Hypothalamus (tissue), 51 donors: ENCODE measurements at places on chromosomes 4 and X.

DNA sequence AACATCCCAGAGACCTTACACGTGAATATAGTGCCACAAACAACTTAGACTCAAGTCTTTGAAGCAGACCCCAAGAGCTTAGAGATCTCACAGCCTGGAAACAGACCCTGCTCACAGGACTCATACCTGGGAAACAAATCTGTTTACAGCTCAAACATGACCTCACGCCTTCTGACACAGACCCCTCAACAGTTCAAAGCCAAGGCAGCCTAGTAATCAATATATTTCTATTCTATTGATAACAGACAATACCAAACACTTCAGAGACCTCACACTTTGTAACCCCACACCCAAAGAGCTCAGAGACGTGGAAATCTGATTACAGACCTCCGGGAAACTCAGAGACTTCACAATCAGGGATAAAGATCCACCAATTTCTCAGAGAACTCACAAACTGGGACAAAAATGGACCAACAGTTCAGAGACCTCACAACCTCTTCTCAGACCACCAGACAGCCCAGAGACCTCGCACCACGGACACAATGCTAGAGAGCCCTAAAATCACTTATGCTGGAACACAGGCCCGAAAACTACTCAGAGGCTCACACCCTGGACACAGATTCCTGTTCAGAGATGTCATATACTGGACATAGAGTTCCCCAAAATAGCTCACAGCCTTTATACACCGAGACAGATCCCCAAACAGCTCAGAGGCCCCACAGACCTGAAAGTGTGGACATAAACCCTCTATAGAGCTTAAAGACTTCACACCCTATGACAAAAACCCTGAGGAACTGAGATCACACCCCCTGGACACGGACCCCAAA lies 14.8 kb downstream of the SUV39H1 start:
- DNase-seq = no peak

DNA sequence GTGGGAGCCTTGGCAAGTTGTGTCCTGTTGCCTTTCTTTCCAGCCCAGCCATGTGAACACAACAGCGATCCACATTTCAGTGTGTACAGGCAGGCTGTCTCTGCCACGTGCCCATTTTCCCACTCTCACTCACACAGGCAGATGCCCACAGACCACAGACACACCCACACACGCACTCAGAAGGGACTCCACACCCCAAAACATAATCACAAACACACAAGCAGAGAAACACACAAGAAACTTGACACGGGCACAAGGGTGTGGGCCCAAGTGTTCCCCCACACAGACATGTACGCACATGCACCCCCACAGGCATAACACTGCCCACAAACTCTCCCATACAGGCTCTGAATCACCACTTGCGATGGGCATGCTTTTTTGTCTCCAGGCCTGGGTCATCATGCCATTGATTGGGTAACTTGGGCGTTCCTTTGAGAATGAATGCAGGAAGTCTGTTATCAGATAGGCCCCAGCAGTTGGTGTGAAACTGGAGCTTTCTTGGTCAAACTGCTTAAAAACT lies 84.3 kb downstream of the NBDY start:
- no peak for DNase-seq

GRCh38 chrX:41887691-41888090 lies 35.7 kb downstream of the CASK start:
- DNase-seq = no peak

DNA sequence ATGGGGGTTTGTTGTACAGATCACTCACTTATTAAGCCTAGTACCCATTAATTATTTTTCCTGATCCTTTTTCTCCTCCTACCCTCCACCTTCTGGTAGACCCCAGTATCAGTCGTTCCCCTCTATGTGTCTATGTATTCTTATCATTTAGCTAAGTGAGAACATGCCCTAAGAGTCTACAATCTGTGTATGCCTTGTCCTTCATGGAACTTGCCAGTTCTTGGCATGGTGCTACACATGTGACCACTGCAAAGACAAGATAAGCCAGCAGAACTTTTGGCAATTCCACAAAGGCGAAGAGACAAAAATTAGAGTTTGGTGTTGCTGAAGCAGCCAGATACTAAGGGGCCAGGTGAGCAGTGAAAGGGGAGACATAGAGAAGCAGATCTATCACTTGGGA lies 101.3 kb downstream of the CORIN start:
- DNase-seq = no peak

DNA sequence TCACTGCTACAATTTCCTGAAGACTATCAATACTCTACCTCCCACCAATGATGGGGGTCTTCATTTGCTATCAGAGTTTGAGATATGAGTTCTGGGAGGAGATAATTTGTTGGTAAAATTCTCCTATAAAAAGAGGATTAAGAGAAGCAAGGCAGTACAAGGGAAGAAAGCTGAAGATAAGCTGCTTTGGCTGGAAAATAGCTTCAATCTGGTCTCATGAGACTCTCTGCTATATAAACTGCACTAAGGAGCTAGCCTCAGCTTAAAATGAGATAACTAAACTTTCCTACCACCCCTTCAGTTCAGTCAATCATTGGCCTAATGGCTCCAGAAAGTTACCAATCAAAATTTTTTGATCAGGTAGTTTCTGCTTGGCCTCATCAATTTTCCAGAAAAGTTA lies 2105.0 kb downstream of the ARAP2 start:
- DNase-seq = no peak

DNA sequence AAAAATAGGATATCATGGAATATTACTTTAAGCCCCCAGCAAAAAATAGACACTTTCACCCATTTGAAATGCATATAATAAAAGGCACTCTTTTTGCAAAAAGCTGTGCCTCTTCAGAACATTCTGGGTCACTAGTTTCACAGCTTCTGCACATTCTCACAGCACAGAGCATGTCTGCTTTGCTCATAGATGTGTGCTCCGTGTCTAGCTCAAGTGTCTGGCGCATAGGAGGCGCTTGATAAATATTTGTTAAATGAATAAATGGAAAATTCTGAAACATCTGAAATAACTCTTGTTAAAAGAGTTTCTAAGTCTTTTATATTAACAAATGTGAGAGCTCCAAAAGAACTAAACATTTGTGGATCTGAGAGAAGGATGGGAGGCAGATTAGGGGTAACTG lies 275.2 kb downstream of the PTTG2 start:
- DNase-seq = no peak

DNA sequence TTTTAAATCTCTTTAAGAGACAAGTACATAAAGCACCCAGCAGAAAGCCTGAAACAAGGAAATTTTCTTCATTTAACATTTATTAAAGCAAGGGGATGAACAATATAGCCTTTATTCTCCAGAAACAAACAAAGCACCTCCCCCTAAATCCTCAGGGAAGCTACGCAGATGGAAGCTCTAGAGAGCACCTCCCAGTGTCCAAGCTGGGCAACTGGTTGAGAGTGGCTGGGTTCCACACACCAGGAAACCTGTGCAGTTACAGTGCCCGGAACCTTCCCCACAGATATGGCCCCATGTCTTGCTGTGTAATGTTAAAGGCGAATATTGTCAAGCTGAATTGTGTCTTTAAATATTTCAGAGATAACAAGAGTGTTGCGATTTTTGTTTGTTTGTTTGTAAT lies 8.9 kb upstream of the TRIML1 start:
- DNase-seq = no peak

DNA sequence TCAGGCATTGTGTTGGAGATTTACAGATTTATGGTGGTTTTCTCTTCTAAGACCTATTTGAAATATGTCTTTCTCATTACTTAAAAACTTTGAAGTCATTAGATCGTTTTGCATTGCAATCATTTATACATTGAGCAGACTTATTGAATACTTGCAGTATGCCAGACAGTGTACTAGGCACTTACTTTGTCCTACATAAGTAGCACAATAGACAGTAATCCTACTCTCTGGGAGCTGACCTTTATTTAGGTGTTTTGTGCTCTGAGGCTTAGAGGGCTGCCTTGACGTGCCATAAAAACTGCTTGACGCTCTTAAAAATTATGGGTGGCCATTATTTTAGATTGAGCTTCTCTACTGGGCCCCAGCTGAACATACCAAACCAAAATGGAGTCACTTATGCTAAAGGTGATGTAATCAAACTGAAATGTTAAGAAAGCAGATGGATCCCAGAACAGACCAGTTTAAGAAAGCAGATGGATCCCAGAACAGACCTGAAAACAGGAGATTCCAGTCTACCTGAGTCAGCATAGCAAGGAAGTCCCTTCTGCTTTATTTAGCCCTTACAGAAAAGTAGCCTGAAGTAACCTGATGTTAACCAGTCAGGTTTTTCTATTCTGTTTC lies 42.4 kb downstream of the PTTG2 start:
- DNase-seq = no peak

GRCh38 chr4:108031427-108032083 lies 41.9 kb downstream of the HADH start:
- no peak for DNase-seq

- DNase-seq = no peak
These were observed 41.6 kb upstream of the UGDH start for GRCh38 chr4:39568805-39569204.

DNA sequence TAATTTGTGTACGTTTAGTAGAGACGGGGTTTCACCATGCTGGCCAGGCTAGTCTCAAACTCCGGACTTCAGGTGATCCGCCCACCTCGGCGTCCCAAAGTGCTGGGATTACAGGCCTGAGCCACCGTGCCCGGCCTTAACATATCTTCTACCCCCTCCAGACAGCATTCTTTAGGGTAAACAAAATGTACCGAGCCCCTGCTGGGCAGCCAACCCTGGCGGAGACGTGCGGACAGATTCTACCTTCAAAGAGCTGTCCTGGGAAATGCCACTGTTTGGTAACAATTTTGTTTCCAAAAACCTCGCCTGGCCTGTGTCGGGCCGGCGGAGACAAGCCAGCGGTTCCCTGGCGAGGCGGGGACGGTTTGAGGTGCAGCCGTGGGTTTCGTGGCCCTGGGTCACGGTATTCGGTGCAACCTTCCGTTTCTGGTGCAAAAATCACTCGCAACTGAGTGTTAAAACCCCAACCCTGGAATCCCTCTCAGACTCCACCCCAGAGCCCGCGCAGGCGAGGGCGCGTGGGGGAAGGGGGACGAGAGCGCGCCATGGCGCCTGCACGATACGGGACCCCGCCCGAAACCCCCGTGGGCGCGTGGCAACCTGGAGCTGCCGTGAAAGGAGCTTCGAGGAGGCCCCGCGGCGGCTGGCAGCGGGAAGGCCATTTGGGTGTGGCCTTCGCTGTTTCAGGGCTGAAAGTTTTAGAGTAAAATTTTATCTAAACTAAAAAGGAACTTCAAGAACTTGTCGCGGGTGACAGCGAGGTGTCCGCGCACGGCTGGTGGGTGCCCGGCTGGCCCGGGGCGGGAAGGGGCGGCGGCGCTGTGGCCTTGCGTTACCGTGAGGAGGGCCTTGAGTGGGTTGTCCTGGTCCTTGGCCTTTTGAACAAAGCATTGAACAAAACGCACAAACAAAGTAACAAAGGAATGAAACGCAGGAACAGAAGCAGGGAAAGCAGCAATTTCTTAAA lies 17.0 kb downstream of the MRFAP1 start:
- DNase-seq = no peak

GRCh38 chr4:47597696-47598095 lies 112.6 kb downstream of the ATP10D start:
- DNase-seq = no peak

GRCh38 chrX:42678133-42678532 lies 99.8 kb downstream of the PPP1R2C start:
- no peak for DNase-seq

- no peak for DNase-seq
These were observed 190.1 kb upstream of the HS3ST1 start for GRCh38 chr4:11618666-11619282.

DNA sequence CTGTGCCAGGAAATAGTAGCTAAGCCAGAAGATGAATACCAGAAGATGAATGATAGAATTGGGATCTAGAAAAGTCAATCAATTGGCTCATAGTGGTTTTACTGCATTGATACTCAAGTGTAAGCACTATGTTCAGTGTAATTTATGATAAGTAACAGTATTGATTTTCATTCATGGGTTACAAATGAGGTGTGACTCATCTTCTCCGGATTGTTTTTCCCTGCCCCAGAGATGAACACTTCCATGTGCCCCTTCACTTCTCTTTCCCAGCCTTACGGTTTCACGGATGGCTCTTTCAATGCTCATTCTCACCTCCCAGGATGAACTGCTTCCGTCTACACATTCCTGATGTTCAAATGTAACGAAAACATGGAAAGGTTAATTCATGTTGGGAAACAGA lies 9.8 kb upstream of the GUCY1B1 start:
- DNase-seq = no peak
